Fibroblast of lung (primary cell): ENCODE measurements at places on chromosomes 11 and 22. TPM values are rescaled to one million over a fixed set of nuclear protein-coding genes. Genes with fewer than 3 reads are reported as not detected.
A peak's percentile ranks its signal among the peaks of the same experiment; 100 is the strongest.

The SOX6 gene
- 1.8 and 5.1 TPM in 2 replicates for total RNA-seq

The FOXRED1 gene
- 8.7 and 8.8 TPM in 2 replicates for total RNA-seq

The DDTL gene
- total RNA-seq = 2.1 and 4.1 TPM in 2 replicates

The NELL1 gene
- not detected in 2 replicates for total RNA-seq

DNA sequence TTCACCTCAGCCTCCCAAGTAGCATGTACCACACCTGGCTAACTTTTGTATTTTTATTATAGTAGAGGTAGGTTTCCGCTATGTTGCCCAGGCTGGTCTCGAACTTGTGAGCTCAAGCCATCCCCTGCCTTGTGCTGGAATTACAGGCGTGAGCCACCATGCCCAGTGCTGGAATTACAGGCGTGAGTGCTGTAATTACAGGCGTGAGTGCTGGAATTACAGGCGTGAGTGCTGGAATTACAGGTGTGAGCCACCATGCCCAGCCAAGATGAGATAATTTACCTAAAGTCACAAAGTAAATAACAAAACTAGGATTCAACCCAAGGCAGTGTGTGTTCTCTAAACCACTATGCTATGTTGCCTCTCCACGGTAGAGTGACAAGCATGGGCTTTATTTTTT, 3.6 kb upstream of the UBXN1 start:
- DNase-seq = no peak
- peaks cover under 1% of the 10 kb centered on the region for H3K36me3 ChIP-seq
- H3K4me1 ChIP-seq = peaks cover 5% of the 10 kb centered on the region
- no peak overlapping the region for H3K27ac ChIP-seq

GRCh38 chr11:93542811-93543229, 371 bp downstream of the SMCO4 start:
- H3K36me3 ChIP-seq = no peaks in the 10 kb centered on the region
- peaks cover 3% of the 10 kb centered on the region for H3K27me3 ChIP-seq
- peaks cover 7% of the 10 kb centered on the region for H3K4me1 ChIP-seq
- no peak for DNase-seq
- no peak overlapping the region for H3K27ac ChIP-seq

DNA sequence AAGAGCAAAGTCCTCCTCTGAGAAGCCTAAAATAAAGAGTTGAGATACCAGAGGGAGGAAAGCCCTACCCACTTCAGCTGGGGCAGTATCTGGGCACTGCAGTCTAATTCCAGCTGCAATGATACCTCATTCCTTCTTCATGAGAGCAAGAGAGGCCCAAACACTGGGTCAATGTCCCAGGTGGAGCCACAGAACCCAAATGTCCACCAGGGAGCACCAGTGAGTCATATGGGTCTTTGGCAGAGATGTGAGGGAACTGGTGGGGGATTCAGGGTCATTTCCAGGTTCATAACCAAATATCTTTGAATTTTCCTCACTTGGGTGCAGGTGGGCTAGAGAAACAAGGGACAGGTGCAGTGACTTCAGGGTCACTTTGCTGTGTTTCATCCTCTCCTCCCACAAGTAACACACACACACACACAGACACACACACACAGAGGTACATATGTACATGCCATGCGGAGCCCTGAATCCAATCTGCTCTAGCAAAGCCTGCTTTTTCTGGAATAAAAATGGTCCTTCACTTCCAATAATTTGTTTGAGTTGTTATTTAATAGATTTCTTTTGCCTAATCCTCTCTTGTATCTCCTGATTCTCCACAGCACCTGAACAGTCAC, 585.4 kb downstream of the SOX6 start:
- no peaks in the 10 kb centered on the region for H3K36me3 ChIP-seq
- no peaks in the 10 kb centered on the region for H3K4me1 ChIP-seq
- peak; percentile 36 for DNase-seq
- no peaks in the 10 kb centered on the region for H3K27me3 ChIP-seq
- H3K27ac ChIP-seq = no peak overlapping the region

GRCh38 chr11:96063053-96063452, 139.1 kb upstream of the MTMR2 start:
- no peaks in the 10 kb centered on the region for H3K36me3 ChIP-seq
- H3K27me3 ChIP-seq = no peaks in the 10 kb centered on the region
- no peak overlapping the region for H3K4me3 ChIP-seq
- no peak overlapping the region for H3K27ac ChIP-seq
- DNase-seq = no peak

DNA sequence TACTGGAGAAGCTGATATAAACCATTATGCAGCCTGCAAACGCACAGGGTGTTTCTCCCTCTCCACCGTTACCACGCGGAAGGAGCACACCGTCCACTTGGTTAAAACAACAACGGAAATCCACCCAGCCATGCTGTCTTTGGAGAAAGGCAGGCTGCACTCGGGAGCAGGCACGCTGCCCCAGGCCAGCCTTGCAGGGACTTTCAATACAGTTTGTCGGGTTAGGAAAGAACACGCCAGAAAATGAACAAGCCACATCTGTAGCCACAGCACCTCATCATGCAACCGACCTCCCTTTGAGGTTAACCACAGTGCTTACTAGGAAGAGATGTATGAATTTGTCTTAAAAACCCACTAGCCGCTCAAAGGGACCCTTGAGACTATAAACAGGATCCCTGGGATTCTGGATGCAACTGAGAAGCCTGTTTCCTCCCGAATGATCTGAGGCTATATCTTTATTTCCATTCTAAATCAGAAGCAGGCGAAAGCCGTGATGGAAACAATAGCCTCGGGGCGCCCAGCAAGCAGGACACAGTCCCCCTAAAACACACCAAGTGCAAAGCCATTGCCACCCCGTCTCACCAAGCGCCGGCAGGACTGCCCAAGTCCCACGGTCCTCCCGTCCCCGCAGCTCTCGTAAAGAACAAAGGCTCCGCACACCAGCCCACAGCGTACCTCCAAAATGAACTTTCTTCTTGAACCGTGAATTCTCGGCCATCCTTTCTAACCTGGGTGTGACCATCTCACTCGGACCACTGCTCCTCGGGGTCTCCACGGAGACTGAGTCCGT, 318.9 kb downstream of the CTTN start:
- H3K36me3 ChIP-seq = no peaks in the 10 kb centered on the region
- H3K4me3 ChIP-seq = no peak overlapping the region
- H3K4me1 ChIP-seq = no peaks in the 10 kb centered on the region
- peaks cover under 1% of the 10 kb centered on the region for H3K27me3 ChIP-seq
- no peak overlapping the region for H3K27ac ChIP-seq
